CD4-positive, alpha-beta T cell treated with Interleukin-10 for 1 hour (primary cell): ENCODE measurements at places on chromosomes 4 and X.
A peak's percentile ranks its signal among the peaks of the same experiment; 100 is the strongest.

DNA sequence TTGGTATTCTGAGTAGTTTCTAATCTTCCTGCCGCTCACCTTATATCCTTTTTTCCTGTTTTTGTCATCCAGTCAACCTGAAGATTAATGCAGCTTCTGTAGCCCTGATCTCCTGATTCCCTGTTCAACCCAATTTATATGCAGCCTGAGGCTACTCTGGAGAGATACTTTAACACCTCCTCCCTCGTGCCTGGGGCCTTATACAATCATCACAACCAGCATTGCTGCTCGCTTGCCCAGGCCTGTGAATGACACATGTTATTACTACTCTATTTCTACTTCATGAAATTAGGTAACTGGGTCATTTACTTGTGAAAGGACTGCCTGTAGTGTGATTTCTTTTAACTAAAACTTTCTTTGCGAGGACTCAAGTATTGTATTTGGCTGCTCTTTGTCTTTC, 33.7 kb upstream of the WDR17 start:
- no peak for DNase-seq

- no peak for DNase-seq
Observed at GRCh38 chr4:183252959-183253358, 67.1 kb downstream of the CLDN22 start.

GRCh38 chr4:186485561-186486062, 69.8 kb downstream of the MTNR1A start:
- no peak for DNase-seq

GRCh38 chr4:152689615-152690501, 10.1 kb upstream of the TMEM154 start:
- DNase-seq, result no peak

DNA sequence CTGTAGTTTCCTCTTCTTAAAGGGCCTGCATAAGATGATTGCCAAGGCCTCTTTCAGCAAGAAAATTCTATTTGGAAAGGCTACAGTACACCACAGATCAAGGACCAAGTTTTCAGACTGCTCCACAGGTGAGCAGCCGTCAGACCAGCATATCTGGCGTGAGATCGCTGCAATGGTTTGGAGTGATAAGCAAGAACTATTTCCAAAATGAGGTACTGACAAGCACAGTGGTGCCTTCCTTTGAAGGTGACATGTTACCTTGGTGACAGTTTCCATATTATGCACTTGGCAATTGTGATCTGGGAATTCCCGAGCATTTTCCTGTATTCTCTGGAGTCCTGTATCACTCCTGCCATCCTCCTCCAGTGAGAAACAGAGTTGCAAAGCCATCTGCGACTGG, 7.3 kb upstream of the TMEM150C start:
- DNase-seq, result no peak

GRCh38 chr4:84385203-84385602, 113.9 kb downstream of the NKX6-1 start:
- no peak for DNase-seq

GRCh38 chrX:24025741-24026403, 1.1 kb downstream of the KLHL15 start:
- DNase-seq, result no peak

GRCh38 chrX:112056886-112057285, 25.7 kb downstream of the TRPC5 start:
- DNase-seq, result no peak

- no peak for DNase-seq
Observed at GRCh38 chr4:21856301-21856700, 92.3 kb downstream of the KCNIP4 start.

GRCh38 chr4:8594097-8595038, 1.8 kb downstream of the CPZ start:
- DNase-seq, result no peak

- DNase-seq, result no peak
Observed at GRCh38 chrX:70268034-70268433, at the start of gene ARR3. ARR3 (plus strand) TSS chrX:70268334; CDS start chrX:70269386, 1,052 bp downstream.

GRCh38 chrX:49977319-49978090, 55.1 kb downstream of the CLCN5 start:
- DNase-seq, result no peak

DNA sequence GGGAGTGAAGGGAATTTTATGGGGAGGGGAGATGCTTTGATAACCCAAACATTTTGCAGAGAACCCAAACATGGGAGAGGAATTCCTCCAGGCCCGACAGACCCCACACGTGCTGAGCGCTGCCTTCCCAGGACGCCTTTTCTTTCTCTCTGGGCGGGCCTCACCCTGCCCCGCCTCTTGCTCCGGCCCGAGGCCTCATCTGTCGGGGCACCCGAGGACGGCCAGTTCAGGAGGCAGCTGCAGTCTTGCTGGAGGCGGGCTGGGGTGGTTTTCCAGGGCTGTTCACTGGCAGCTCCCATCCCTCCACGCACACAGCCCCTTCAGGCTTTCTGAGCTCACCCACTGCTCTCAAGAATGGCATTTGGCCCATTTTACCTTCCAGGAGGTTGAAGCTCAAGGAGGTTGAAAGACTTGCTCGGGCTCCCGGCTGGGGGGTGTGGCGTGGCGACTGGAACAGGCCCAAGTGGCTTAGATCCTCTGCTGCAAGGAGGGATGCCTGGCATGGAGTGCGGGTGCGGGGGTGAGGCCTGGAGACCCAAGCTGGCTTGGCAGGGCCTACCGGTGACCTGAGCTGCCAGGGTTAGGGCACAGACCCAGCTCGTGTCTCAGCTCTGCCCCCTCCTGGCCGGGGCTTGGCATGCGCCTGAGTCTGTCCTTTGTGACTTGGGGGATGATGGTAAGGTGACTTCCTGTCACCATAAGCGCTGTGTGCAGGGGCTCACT, 99.2 kb downstream of the PSAPL1 start:
- DNase-seq, result peak; percentile 47

GRCh38 chrX:119118780-119119395, 8.7 kb downstream of the KIAA1210 start:
- peak; percentile 48 for DNase-seq

DNA sequence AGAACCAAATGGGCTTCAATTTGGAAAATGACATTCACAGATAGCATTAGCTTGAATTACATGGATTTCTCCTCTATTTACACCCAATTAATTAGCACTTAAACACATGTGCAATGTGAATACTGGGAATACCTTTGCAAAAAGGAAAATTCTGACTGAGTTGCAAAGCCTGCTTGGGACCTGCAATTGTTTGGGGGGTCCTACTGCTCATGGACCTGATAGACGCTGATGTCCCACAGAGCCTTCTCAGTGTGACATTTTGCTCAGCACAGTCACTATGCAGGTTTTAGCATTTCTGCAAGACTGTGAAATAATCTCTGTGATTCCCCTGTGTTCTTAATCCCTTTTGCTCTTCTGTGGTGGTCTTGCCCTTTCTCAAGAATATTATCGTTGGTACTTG, 101.2 kb upstream of the PGRMC2 start:
- no peak for DNase-seq

DNA sequence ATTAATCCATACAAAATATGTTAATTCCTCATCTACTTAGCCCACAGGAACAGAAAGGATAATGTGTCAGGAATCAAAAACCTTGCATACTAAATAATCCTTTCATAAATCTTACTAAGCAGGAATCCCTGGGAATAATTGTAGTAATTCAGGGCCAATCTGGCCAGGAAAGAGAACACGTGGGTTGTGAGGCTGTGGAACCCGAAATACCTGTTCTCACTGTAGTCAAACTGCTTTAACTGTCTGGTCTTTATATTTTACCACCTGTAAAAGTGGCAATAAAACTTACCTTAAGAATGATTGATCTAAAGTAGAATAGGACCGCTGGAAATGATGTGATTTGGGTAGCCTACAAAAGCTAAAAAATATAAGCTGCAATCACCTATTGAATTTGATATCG, 1620.9 kb downstream of the STIM2 start:
- DNase-seq, result no peak

DNA sequence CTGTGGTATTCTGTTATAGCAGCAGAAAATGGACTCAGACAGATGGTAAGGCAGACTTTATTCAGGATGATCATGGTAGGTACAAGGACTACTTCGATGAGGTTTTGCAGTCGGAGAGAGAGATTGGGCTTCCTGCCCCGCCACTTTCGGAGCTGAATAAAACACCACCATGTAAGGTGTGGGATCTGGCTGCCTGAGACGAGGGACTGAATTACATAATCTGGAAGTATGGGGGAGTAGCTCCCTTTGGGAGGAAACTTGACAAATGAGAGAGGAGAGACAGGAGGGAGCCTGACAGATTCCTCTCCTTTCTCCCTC, 255.5 kb upstream of the GATB start:
- DNase-seq, result no peak
